ENCODE measurements at places on chromosomes 13 and 19.

DNA sequence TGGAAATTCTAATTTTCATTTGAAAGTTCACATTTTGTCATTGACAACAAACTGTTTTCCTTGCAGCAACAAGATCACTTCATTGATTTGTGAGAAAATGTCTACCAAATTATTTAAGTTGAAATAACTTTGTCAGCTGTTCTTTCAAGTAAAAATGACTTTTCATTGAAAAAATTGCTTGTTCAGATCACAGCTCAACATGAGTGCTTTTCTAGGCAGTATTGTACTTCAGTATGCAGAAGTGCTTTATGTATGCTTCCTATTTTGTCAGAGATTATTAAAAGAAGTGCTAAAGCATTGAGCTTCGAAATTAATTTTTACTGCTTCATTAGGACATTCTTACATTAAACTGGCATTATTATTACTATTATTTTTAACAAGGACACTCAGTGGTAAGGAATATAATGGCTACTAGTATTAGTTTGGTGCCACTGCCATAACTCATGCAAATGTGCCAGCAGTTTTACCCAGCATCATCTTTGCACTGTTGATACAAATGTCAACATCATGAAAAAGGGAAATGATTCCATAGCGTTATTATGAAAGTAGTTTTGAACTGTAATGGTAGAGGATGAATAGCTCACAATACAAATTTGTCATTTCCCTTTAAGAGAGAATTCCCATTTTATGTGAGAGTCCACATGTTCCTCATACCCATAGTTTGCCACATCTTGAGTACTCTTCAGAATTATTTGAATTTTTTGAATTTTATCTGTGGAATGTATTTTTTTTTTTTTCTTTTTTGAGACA, 2.6 kb downstream of the BRCA2 start:
- no peak for DNase-seq

GRCh38 chr13:114311908-114312307, 2.4 kb upstream of the CHAMP1 start:
- DNase-seq: no peak

GRCh38 chr19:53538378-53539109, 599 bp downstream of the ZNF331 start:
- DNase-seq: no peak

GRCh38 chr19:16340092-16340491, 15.5 kb downstream of the KLF2 start:
- DNase-seq: no peak

DNA sequence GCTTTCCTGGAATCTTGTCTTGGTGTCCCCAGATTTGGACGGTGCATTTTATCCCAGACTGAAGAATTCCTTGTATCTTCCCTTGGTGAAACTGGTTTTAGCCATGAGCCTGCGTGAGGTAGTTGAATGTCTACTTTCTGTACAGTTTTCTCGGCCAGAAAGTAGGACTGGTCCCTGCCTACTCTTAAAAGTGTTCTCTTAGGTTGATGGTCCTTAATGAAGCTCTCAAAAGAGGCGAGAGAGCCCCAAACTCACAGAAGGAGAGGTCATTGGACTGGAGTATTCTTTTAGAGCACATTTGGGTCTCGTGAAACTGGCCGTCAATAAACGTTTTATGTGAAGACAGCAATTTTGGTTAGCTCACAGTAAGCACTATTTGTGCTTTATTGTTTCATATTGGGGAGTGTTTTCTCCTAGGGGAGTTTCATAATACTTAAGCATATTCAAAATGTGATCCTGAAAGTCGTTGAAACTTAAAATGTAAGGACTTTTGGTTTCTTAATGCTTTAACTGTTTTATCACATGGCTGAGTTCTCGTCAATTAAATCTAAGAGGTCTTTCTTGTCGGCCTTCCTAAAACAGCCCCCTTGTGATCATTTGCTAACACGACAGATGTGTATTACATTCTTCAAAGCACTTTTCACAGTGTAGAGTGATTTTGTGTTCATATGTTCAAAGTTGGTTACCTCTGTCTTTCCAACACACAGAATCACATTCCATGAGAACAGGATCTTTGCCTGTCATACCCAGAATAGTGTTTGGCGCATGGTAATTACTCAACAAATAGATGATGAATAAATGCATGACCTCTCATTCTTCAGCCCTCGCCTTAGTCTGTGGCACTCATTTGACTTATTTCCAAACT, 889 bp downstream of the GTF2F2 start:
- no peak for DNase-seq

DNA sequence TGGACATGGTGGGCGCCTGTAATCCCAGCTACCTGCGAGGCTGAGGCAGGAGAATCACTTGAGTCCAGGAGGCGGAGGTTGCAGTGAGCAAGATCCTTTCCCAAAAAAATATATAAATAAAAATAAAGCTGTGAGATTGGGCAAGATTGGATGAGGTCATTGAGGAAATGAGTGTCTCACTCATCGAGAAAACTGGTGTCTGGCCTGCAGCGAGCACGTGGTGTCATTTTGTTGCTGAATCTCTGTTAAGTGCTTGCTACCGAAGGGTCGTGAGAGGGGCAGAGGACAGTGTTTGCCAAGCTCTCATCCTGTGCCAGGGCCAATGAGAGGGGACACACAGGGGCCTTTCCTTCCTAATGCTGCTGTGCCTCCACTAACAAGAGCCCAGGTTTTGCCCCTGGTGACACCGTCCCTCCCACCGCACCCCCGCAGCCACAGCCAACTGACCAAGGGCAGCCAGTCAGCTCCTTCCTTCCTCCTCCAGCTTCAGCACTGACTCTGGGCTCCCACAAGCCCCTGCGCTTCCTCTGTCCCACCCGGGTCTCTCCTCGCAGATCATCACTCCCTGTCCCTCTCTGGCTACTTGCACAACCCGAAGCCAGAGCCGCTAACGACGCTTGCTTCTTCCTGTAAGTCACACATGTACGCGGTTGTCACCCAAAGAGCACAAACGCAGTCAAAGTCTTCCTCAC, 3.2 kb downstream of the POLD1 start:
- DNase-seq: no peak

DNA sequence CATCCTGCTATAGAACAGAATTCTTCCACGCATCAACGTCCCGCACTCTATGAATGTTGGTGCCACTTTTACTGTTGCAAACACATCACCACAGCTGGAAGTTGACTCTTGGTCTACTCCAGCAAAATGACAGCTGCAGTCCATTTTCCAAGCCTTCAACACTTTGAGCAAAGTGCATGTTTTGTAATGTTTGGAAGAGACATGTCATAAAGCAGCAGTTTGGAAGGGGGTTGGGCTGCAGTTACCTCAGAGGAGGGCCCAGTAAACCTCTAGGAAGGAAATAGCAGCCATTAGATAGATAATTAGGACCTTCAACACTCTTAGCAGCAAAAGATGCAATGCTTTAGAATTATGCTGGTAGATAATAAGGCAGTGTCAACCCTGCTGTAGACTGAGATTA, 323.6 kb downstream of the TDRD3 start:
- DNase-seq: no peak

- no peak for DNase-seq
Measured at GRCh38 chr13:46521486-46521885, 31.5 kb upstream of the LRCH1 start.

DNA sequence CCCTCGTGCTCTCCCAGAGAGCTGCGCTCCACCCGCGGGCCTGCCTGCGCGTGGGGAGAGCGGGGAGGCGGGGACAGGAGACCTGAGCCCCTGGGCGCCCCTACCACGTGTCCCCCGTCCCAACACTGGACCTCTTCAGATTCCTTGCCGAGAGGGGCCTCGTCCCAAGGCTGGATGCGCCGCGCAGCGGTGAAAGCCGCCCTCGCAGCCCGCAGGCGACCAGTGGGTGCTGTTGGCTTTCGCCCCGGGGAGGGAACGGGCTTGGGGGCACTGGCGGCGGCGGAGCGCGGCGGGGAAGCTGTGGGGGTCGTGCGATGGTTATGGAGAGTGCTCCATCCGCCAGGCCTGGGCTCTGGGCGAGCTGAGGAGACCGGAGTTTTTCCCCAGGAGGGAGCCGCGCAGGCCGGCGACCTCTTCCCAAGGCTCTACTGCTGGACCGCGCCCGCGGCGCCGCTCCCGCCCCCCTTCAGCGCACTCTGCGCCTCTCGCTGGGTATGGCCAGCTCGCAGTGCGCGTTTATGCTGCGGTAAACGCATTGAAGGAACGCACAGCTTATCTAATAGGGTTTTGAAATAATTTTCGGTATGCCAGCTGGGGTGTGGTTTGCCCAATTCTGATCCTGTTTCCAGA, 17.2 kb upstream of the RNF17 start:
- DNase-seq: no peak

DNA sequence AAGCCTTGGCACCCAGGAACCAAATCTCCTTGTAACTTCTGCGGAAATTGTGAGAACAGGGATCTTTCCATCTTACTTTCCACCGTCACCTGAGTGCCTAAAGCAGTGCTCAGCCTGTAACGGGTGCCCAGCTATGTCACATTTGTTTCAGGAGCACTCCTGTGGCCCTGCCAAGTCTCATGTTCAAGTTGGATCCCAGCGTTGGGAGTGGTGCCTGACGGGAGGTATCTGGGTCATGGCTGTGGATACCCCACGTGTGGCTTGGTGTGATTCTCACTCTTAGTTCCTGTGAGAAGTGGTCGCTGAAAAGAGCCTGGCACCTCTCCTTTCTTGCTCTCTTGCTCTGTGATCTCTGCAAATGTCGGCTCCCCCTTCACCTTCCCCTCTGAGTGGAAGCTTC, 114.9 kb downstream of the UQCRFS1 start:
- DNase-seq: no peak

GRCh38 chr13:25691654-25692053, 319.9 kb downstream of the ATP8A2 start:
- no peak for DNase-seq

- DNase-seq: no peak
Measured at GRCh38 chr13:66205807-66206206, 1024.3 kb downstream of the PCDH9 start.
